LoVo (cell line): ENCODE measurements at places on chromosomes 11 and 22.

DNA sequence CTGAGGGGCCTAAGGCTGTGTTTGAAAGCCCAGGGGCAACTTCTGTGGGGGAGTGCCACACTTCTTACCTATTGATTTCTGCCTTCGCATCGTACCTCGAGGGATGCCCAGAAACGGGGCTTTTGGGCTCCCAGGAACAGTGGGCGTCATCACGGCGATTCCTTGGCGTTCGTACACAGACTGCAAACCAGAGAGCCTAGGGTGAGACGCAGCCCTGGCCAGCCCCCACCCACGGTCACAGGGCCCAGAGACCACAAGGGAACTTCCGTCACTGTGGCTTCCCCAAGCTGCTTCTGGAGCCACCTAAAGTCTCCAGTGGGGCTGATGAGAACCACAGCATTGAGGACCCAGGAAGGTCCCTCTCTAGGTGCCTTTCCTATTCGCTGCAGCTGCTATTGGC, 91.9 kb downstream of the CTTN start:
- DNase-seq, result no peak

DNA sequence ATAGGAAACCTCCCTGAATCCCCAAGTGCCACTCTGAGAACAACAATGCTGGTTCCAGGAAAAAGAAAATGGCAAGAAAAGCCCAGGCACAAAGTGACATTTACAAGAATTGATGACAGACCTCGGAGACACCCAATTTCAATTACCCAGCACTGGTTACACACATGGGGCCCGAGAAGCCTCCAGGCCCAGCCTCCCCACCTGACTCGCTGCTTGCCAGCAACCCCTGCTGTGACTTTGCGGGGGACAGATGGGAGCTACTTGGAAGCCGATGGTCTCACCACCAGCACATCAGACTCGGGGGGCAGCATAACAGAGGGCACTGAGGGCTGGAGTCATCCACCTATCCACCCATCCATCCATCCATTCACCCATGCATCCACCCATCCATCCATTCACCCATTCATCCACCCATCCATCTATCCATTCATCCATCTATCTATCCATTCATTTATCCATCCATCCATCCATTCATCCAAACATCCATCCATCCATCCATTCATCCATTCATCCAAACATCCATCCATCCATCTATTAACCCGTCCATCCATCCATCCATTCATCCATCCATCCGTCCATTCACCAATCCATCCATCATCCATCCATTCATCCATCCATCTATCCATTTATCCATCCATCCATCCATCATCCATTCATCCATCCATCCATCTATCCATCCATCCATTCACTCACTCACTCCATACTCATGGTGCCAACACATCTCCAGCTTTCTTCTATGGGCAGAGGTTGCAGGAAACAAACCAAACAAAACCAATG, 567.6 kb downstream of the BRD1 start:
- DNase-seq, result no peak

DNA sequence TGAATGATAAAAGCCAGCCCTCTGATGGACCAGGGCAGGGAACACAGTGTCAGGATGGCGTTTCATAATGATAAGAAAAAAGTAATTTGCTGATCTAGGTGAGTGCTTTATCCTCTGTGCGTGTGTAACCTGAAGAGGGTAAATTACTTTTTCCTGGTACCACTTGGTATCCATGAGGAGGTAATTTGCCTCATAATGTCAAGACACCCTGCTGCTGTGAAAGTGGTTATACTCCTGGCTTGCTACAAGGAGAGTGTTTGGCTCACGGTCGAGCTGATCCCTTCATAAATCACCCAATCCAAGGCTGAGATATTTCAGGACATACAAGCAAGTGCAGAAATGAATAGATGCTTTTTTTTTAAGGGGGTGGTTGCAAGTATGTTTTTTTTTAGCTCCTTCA, 207.2 kb upstream of the PGR start:
- DNase-seq, result no peak

GRCh38 chr22:25492841-25493734, 71.4 kb upstream of the GRK3 start:
- no peak for DNase-seq

DNA sequence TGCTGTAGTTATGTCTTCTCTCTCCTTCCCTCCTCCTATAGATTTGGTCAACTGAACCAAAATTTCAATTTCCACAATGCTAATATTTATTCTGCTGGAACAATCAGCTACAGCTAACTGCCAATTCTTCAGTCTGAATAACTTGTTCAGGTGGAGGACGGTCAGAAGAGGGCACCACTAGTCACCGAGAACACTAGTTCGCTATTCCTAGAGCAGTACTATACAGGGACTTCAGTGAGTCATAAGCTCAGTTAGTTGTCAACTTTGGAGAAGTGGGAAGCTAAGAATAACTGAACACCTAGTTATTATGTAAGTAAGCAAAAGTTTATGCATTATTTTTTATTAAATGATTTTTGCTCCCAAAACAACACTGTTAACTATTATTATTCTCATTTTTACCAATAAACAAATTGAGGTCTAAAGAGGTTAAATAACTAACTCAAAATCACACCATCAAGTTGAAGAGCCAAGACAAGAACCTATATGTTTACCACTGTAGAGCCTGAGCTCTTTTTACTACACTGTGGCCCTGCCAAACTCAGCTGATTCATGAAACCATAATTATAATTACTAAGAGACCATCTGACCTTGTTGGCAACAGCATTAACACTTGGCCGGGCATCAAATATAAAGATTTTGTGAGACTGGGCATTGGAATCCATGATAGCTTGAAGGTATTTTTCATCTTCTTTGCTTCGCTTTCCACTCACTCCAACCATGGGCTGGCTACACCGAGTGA, 59.0 kb downstream of the CEP57 start:
- peak; percentile 33 for DNase-seq

- peak; percentile 34 for DNase-seq
Measured at GRCh38 chr11:121452609-121453150, at the start of gene SORL1-AS1. Gene SORL1-AS1, minus strand, starts transcription at chr11:121452967.

DNA sequence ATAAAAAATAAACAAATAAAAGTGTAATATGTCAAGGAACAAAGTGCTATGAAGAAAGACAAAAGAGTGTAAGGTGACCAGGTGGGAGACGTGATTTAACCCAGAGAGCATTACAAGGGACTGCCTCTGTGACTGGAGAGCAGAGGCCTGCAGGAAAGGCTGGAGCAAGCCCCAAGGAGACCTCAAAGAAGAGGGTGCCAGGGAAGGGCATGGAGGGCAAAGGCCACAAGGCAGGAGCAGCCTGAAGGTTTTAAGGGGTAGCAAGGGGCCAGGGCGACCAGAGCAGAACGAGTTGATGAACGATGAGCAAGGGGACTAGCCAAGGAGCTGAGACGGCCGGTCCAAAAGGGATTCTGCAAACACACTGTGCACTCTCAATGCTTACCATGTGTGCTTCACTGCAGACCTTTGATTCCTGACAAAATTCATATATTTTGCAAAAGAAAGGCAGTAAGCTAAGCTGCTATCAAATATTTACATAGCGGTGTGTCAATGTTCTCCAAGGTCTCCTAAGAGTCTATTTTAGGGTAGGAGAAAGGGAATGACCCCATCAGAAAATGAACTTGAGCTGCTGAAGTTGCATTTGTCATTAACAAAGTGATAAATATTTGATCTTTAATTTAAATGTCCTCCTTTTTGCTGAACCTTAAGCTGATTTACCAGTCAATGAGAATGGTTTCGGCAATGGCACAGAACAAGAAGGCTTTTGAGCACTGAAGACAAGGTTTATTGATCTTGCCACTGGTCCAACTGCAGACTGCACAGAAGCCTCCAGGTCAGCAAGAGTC, 50.5 kb downstream of the SMCO4 start:
- DNase-seq, result no peak

- peak; percentile 90 for DNase-seq
Measured at GRCh38 chr11:61791737-61792309, 576 bp downstream of the TMEM258 start.

- no peak for DNase-seq
Measured at GRCh38 chr11:38680746-38681145, 2082.7 kb upstream of the RAG2 start.

GRCh38 chr11:12069066-12069676, 41.2 kb upstream of the MICAL2 start:
- DNase-seq, result no peak

DNA sequence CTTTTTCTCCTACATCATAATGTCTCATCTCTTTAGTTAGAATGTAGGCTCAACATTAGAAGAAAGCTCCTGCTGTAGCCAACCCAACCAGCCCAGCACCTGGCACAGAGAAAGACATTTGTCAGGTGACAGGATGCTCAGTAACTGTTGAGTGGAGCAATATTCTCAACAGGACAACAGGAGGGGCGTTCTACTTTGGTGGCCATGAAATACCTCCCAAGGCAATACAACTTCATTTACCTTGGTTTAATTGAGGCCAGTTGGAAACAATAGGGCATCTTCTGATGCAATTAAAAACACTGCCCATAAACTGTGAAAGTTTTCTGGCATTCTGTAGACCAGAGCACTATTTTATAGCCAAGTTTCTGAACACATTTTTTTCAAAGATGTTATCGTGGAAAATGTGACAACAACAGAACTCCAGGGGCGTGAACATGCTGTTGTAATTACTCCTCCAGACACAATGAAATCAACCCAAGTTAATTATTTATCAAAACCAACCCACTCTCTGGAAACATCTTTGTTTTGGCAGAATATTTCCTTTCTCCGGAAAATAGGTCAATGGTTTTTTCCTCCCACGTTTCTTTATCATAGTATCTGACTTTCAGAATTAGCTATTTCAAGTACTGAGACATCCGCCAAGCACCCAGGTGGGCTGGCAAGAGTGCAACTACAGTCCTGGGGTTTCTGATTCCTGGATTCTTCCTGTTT, 538.1 kb downstream of the SOX6 start:
- DNase-seq, result peak; percentile 6

DNA sequence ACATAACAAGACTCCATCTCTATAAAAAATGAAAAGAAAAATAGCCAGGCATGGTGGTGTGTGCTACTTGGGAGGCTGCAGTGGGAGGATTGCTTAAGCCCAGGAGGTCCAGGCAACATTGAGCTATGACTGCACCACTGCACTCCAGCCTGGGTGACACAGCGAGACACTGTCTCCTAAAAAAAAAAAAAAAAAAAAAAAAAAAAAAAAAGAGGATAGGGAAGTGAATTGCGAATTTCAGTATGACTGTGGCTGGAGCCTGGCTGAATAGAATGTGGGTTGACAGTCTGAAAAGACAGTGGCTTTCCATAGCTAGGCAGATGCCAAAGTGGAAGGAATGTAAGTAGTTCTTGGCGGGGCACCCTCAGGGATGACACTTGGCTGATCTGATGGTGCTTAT, 6.4 kb upstream of the LDHAL6A start:
- no peak for DNase-seq

- no peak for DNase-seq
Measured at GRCh38 chr11:35488117-35488516, 37.3 kb downstream of the PAMR1 start.

DNA sequence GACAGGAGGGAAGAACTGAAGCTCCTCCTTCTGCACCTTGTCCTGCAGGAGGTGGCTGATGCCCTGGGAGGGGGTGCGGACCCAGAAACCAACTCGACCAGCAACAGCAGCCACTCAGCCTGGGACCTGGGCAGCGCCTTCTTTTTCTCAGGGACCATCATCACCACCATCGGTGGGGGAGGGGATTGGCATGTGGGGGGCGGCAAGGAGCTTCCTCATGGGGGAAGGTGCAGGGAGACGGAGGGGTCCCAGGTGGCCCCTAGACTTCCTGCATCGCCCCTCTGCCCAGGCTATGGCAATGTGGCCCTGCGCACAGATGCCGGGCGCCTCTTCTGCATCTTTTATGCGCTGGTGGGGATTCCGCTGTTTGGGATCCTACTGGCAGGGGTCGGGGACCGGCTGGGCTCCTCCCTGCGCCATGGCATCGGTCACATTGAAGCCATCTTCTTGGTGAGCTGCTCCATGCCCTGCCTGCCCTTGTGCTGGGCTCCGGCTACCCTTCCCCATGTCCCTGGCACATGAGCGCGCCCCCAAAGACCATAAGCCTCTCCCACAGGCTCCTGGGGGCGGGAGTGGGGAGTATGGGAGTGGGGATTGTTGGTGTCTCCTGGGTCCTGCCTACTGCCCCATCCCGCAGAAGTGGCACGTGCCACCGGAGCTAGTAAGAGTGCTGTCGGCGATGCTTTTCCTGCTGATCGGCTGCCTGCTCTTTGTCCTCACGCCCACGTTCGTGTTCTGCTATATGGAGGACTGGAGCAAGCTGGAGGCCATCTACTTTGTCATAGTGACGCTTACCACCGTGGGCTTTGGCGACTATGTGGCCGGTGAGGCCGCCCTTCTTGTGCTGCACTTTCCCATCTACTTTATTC, 3.1 kb upstream of the CATSPERZ start:
- no peak for DNase-seq

DNA sequence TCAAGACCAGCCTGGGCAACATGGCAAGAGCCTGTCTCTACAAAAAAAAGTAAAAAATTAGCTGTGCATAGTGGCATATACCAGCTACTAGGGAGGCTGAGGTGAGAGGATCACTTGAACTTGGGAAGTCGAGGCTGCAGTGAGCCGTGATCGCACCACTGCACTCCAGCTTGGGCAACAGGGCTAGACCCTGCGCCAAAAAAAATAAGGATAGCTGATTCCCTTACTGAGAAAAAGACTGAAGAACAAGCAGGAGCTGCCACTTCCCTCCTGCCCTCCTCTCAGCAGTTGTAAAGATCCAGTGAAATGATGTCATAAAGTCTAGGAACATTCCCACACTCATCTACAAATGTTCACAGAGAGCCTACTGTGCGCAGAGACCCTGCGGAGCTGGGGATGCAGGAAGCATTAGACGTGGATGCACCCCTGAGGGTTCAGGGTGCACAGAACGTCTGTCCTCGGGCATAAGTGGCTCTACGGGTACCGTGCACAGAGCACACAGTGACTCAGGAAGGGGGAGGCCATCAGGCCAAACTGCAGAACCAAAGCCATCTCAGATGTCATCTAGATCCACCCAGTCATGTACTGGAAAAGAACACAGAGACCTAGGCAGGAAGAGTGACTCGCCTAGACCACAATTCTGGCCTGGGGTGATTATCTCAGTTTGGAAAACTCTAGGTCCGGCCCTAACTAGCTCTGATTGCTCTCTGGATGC, 11.7 kb downstream of the SEC14L2 start:
- DNase-seq, result no peak

- peak; percentile 80 for DNase-seq
Measured at GRCh38 chr11:120546312-120547205, 35.0 kb downstream of the GRIK4 start.

GRCh38 chr11:80462211-80462610, 1021.4 kb upstream of the TENM4 start:
- DNase-seq, result no peak
